ENCODE measurements at places on chromosomes 3 and 15.

GRCh38 chr3:42752441-42752840 is 20.6 kb downstream of the CCDC13 start:
- DNase-seq, result no peak

DNA sequence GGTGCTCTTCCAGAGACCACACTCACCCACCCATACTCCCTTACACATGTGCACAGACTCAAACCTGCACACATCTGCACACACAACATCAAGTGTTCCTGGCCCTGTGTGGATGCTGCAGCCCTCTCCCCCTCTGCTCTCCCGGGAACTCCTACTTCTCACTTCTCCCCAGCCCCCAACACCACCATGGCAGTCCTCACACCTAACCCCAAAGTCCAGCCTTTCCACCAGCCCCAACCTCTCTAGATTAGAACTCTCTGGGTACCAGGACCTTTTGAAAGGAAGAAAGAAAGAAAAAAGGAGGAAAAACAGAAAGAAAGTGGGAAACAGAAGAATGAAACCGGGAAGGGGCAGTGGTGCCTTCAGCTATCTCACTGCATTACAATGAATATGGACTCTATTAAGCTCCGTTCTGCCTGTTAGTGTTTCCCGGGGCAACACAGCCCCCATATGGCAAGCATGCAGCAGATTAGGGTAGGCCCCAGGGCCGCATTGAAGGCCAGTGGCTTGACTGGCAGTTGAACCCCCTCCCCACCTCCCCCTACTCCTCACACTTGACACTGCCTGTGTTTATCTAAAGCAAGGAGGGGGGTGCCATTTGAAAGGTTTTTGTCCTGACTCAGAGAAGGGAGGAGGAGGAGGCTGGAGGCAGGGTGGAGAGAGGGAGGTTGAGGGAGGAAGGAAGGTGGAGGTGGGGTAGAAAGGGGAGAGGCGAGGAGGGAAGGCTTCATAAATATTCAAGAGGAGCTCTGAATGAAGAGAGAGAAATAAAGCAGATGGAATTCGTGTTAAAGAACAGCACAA is 30.1 kb downstream of the BOC start:
- DNase-seq, result no peak

GRCh38 chr15:65057549-65057940 is 10.2 kb downstream of the RASL12 start:
- DNase-seq, result no peak

GRCh38 chr3:129409541-129409940 is 18.9 kb downstream of the EFCAB12 start:
- DNase-seq, result no peak
